Fibroblast of villous mesenchyme (primary cell): ENCODE measurements at places on chromosomes 4 and X.

- DNase-seq: no peak
Measured at GRCh38 chrX:99750721-99751120, 659.4 kb downstream of the PCDH19 start.

- DNase-seq: no peak
Measured at GRCh38 chr4:174418640-174419212, 103.6 kb downstream of the HPGD start.

GRCh38 chr4:67723341-67723740 is 22.4 kb upstream of the UBA6 start:
- DNase-seq: no peak

DNA sequence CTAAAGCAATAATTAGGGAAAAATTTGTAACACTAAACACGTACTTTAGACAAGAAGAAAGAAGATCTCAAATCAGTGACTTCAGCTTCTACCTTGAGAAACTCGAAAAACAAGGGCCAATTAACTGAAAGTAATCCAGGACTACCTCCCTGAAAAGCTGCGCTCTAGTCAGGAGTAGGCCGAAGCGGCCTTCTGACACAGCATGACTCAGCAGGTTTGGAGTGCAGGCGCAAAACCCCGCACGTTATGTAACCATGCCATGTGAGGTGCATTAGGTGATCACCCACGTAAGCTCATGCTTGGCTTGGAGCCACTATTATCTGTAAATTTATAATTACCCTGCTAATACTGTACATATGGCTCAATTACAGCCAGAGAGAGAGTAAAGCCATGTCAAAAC is 52.8 kb upstream of the CCDC149 start:
- DNase-seq: no peak

DNA sequence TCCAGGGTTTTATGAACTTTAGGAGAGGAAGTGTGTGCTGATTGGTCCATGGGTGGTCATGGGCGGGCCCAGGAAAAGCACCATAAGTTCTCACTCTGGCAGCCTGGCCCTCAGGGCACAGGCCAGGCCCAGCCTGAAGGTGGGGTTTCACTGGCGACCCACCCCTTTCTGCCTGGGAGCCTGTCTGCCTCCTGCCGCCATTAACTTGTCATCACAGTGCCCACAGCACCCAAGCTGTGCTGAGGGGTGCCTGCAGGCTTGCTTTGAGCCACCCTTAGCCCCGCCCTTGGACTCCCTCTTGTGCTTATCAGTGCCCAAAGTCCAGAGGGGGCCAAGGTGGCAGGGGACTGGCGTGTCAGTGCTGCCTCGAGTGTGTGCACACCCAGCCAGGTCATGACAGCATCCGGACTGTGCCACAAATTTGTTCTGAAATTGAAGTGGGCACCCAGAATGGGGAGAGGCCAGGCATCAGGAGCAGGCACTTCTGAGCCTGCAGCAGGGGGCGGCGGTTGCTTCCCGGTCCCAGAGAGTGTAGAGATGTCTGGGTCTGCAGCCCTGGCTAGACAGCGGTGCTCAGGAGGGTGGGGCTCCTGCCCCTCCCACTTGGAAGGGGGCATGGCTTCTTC is 455.6 kb downstream of the TMA16 start:
- DNase-seq: no peak
